ENCODE measurements at places on chromosomes 6 and 20.
A peak's percentile ranks its signal among the peaks of the same experiment; 100 is the strongest.

DNA sequence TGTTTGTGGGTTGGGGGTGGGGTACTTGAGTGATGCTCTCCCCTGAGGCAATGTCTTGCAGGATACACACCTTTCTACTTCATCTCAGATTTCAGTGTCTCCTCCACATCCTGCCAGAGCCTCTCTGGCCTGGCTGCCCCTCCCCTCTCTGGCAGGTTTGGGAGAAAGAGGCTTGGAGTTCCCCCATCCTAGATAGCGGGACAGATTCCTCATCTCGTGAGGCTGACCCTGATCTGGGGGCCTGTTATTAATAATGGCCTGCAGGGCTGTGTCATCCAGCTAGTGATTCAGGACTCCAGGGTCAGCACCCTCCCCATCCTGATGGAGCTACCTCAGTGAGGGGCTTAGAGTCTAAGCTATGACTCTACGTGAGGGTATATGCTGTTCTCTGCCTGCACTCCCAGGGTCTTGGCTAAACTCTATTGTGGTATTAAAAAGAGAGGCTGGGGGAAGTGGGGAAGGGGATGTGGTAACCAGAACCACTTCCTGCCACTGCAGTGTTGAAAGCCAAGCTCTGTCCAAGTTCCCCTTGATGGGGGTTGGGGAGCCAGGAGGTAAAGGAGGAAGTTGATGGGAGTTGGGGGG, 3.7 kb upstream of the MMP9 start:
- peak; percentile 95 for DNase-seq

DNA sequence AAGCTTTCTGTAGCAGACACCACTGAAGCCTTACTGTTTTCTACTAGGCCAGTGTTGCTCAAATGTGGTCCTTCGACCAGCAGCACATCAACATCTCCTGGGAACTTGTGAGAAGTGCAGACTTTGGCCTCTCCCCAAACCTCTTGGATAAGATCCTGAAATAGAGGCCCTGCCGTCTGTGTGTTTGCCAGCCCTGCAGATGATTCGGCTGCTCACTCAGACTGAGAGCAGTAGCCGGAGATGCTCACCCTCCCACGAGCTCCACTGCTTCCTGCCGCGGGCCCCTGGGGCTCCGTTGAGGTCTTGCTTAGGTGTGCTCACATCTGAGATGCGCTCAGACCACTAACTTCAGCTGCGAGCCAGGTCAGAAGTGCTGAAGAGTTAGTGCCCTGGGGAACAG, 129.5 kb upstream of the SSTR4 start:
- DNase-seq: no peak

DNA sequence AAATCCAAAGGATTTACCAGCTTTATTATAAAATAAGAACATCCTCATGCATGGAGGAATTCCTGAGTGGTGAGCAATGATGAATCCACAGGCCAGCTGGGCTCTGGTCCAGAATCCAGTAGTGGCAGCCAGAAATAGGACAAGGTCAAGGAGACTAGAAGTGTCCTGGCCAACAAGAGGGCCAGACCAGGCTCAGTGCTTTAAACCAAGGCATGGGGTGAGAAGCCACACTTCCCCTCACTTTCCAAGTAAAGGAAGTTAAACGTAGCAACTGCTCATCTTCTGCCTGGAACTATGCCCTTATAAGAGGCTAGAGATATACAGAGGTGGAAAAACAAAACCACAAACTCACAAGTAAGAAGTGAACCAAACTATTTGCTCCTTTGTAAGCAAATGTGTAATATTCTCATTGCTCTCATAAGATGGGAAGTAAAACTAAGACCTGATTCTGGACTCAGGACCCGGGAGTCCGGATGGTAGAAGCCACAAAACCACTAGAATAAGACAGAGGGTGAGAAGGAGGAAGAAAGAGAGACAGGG, 253.2 kb downstream of the UST start:
- DNase-seq: no peak

DNA sequence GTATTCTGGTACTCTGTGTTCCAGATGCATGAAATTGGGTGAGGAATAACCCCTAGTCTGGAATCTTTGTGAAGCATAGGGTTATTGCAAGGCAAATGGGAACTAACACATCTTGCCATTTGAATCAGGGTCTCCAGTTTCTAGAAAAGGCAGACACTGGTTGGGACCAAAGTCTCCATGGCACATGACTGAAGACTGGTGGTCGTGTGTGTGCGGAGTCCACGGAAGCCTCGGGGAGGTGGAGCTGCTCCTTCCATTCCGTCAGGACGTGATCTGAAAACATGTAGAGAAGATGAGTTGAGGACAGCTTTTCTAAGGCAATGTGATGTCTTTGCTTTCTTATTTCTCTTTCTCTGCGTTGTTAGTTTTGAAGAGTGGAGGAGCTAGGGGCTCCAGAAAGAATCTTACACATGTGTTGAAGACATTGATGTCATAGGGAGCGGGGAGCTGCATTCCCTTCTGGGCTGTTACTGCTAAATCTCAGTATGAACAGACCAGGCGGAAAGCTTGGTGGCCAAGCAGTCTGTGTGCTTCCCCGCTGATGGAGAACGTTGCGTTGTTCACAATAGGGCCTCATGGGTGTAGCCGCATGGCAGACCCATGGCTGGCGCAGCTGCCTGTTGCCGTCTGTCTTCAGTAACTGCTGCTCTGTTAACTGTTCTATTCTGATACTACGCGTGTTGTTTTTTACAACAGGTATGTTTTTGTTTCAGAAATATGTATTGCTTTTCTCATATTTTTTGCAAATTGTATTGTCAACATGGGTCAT, 4.8 kb upstream of the SLC17A9 start:
- no peak for DNase-seq

DNA sequence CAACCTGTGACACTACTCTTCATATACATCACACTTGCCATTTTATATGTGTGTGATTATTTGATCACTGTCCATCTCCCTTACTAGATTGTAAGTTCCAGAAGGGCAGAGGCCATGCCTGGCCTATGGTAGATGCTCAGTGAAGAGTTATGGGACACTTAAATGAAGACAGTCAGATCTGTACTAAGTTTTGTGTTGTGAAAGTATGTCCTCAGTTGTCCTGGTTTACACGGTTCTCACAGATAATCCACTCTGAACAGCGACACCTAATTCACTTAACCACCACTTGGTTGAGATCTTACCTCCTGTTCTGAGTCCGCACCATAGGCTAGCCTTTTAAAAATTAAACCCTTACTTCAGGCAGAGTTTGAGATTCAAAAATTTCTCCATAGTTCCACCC, 434.1 kb upstream of the SOX4 start:
- DNase-seq: no peak

GRCh38 chr6:20332441-20333006, 69.2 kb upstream of the E2F3 start:
- DNase-seq: no peak

GRCh38 chr6:144853603-144854002, 568.5 kb downstream of the UTRN start:
- DNase-seq: no peak

- DNase-seq: no peak
Measured at GRCh38 chr20:43833511-43834395, 80.9 kb upstream of the TOX2 start.

- DNase-seq: no peak
Measured at GRCh38 chr6:70210462-70210861, 92.4 kb downstream of the COL9A1 start.

- no peak for DNase-seq
Measured at GRCh38 chr20:7859356-7859802, 80.9 kb downstream of the HAO1 start.

Data from islet precursor cell (in vitro differentiated cells).